ENCODE measurements at places on chromosomes 11 and 22. TPM values are rescaled to one million over a fixed set of nuclear protein-coding genes. Genes with fewer than 3 reads are reported as not detected.

Gene PRSS23
- total RNA-seq: 105 TPM

Gene CADM1
- 2.9 TPM for total RNA-seq

Gene RASD2
- 0.45 TPM for total RNA-seq

DNA sequence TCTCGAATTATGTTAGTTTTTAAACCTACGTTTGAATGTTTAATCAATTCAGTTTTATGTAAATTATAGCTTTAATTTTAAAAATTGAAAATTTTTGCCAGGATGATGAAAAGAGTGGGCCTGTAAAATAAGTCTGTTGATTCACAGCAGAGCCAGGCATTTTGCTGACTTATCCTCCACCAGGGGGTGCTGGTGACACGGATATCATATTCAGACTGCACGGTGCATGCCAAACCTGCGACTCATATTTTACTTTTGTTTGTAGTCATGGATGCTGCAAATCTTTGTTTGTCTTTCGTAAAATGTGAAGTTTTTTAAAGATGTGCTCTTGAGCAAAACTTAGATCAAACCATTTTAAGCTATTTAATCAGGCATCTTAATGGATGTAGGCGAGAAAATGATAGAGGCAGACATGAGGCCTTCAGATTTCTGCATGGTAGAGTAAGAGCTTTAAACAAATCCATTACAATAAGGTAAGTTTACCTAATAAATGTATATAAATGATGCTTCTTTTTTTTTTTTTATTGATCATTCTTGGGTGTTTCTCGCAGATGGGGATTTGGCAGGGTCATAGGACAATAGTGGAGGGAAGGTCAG lies 3.6 kb upstream of the OR8B3 start:
- DNase-seq: peak; percentile 81

Gene CCDC90B
- 108 TPM for total RNA-seq

Gene WNT7B
- not detected for total RNA-seq

Gene CALCA
- total RNA-seq: not detected

- DNase-seq: no peak
Measured at GRCh38 chr11:13256216-13256615, 21.4 kb upstream of the BMAL1 start.

Gene POU2AF1
- not detected for total RNA-seq

GRCh38 chr22:45537734-45538181 lies 35.1 kb downstream of the FBLN1 start:
- no peak for DNase-seq

DNA sequence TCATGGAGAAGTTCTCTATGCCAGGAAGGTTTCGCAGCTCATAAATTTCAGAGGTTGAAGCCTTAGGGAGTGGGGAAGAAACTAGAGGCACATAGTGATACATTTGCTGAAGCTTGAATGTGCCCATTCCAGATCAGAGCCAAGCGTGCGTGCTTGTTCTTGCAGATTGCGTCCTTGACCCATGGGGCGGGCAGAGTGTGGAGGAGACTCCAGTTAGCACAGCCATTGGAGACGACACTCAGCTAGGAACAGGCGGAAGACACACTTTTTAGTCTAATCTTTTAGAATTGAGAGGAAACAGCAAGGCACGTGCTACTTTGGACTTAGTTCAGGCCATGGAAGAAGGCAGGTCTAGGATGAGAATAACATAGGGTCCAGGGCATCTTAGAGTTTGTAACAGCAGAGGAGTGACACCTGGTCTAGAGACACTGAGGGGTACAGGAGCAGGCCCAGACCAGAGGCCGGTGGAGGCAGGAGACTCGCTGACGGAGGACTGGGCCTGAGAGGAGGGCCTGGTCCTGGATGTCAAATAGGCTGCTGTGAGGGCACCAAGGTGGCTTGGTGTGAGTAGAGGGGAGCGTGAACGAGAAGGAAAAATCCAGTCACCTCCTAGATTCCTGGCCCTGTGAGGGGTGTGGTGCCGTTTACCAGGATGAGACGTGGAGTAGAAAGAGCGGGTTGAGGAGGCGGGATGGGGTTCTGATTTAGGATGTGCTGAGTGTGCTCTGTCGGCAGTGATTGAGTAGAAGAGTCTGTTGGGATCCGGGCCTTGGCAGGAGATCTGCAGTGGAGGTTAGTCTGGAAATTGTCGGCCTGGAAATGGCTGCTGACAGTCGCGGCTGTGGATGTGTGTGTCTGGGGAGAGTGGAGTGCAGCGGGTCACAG lies 154.7 kb downstream of the TBC1D22A start:
- no peak for DNase-seq

GRCh38 chr11:21026685-21027084 lies 357.3 kb downstream of the NELL1 start:
- no peak for DNase-seq

- no peak for DNase-seq
Measured at GRCh38 chr22:50622723-50623327, 5.1 kb downstream of the ARSA start.

DNA sequence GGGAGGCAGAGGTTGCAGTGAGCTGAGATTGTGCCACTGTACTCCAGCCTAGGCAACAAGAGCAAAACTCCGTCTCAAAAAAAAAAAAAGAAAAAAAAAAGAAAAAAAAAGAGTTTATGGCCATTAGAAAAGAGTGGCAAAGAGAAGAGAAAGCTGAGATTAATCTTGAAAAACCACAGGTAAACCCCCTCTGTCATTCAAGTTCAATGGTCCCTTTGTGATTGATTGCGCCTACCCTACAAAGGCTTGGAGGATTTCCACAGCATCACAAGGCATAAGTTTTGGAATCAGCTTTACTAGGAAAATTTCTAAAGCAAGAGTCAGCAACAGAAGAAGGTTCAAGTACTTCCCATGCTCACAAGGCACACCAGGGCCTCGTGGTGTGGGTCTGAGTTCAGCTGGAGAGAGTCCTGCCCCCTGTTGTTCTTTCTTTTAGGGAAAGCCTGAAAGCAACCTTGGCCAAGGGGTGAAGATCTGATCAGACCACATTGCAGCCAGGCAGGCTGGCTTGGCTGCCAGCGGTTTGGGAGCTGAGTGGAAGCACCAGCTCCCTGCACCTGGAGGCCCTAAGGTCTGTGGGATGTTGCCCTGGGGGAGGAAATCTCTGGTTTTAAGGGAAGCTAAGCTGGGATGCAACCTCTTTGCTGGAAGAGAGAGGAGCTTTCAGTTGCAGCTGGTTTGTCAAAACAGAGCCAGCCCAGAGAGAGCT lies 41.8 kb downstream of the SLN start:
- DNase-seq: no peak

- peak; percentile 29 for DNase-seq
Measured at GRCh38 chr11:2207773-2208621, 36.4 kb upstream of the TH start.

- DNase-seq: no peak
Measured at GRCh38 chr11:65217441-65218423, 36.0 kb downstream of the CAPN1 start.

Gene OR2AG2
- total RNA-seq: not detected

Gene EFCAB6
- 2.7 TPM for total RNA-seq

Gene LARGE2
- total RNA-seq: not detected

- no peak for DNase-seq
Measured at GRCh38 chr11:123143921-123144320, 51.1 kb downstream of the CLMP start.

- peak; percentile 83 for DNase-seq
Measured at GRCh38 chr11:65427691-65428577, 5.3 kb downstream of the NEAT1 start.

DNA sequence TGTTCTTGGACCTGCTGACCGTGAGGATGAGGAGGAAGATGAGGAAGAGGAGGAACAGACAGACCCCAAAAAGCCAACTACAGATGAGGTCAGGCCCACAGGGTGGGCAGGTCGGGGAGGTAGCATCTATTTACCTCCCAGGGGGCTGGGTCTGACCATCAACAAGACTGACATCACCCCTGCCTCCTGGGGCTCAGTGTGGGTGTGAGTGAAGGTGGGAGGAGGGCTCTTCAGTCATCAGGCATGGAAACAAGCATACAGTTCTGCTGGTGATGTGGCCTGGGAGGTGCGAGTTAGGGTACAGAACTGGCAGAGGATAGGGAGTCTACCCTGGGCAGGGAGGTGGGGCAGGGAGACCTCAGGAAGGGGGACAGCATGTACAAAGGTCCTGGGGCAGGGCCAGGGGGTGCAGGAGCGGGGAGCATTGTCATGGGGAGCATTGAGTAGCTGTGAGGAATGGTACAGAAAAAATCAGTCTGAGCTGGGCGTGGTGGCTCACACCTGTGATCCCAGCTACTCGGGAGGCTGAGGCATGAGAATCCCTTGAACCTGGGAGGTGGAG lies 8.9 kb downstream of the PLCB3 start:
- no peak for DNase-seq

Gene OR52I2
- total RNA-seq: not detected

GRCh38 chr22:42857845-42858481 lies 890 bp upstream of the ARFGAP3 start:
- peak; percentile 74 for DNase-seq

- no peak for DNase-seq
Measured at GRCh38 chr22:40651057-40651456, 14.5 kb upstream of the MRTFA start.

Gene SPI1
- total RNA-seq: not detected

DNA sequence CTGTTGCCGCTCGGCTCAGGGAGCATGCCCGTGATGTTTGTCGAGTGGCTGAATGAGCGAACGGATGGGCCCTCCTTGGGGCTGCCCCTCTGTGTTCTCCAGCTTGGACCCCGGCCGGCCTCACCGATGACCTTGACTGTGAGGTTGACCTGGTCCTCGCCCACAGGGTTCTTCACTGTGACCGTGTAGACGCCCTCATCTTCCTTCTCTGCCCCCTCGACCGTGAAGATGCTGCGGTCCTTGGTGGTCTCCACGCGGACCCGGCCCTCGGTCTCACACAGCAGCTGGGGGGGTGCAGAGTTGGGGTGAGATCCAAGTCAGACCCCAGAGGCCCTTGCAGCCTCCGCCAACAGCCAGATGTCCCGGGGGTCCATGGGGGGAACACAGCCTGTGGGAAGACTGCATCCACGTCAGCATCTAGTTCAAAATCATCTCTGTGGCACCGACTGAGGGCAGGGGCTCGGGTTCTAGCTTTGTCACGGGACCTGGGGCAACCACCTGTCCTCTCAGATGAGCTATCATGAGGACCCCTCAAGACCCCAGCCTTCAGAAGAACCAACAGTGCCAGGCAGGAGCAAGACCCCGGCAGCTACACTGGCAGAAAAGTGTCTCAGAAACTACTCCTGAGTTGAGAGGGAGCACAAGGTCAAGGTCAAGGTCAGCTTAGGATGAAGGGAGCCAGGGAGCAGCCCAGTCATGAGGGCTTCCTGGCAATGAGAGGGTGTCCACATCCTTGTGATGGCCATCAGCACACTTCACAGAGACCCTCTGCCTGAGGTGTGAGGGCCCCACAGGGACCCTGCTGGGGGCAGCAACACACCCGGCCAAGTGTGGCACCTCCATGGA lies 13.9 kb downstream of the MYBPC3 start:
- no peak for DNase-seq

Gene ACR
- total RNA-seq: not detected

DNA sequence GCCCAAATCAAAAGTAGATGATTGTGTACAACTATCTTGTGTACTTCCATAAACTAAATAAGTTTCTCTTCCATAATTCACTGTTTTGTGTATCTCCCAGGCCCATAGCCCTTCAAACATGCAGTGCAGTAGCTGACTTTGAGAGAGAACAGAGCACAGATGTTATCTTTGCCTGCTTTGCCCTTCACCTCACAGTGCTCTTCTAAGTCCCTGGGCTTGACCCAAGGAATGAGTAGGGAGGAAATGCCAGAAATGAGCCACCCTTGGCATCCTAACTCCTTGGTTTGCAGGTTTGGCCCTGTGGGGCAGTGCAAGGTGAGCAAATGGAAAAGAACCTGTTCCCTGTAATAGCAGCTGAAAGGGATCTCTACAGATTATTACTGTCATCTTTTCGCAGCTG lies 79.2 kb downstream of the STIM1 start:
- DNase-seq: no peak

DNA sequence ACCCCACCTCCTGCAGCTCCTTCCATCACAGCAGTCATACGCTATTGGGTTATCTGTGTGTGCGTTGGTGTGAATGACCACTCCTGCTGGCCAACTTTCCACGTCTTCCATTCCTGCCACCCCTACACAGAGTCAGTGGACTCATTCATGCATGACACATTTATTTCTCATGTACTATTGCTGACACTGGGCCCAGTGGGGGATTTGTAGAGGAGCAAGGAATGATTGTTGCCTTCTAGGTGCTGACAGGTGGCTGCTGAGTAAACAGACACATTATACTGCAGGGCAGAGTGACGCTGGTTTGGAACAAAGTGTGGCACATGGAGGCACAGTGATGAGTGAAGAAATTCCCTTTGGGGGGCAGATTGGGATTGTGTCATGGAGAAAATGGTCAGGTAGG lies 113.9 kb downstream of the CCDC81 start:
- DNase-seq: no peak

GRCh38 chr22:44898236-44898635 lies 111.6 kb downstream of the PHF21B start:
- DNase-seq: no peak

GRCh38 chr11:124108156-124108555 lies 7.1 kb upstream of the VWA5A start:
- peak; percentile 44 for DNase-seq
